ENCODE measurements at places on chromosomes 3 and 15.

DNA sequence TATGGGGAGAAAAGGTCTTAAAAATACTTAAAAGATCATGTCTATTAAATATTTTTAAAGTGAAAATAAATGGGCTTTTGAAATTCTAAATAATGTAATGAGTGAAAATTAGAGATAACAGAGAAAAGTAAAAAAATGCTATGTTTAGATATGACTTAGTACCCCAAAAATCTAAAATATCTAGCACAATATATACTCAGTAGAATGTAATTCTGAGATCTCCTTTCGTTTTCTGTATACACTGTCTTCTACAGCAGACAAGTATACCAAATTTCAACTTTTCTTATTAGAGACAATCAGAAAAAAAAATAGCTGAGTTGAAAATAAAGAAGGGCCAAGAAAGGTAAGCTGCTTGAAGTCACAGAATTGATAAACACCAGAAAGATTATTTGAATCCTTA lies 140.8 kb downstream of the ADAM10 start:
- no peaks in the 10 kb centered on the region for H3K27me3 ChIP-seq
- no peak overlapping the region for H3K4me3 ChIP-seq
- H3K36me3 ChIP-seq: peaks cover 3% of the 10 kb centered on the region
- peaks cover 9% of the 10 kb centered on the region for H3K4me1 ChIP-seq

GRCh38 chr3:64584179-64584578 lies 103.6 kb downstream of the ADAMTS9 start:
- H3K27me3 ChIP-seq: no peaks in the 10 kb centered on the region
- H3K4me3 ChIP-seq: no peak overlapping the region

- no peaks in the 10 kb centered on the region for H3K27me3 ChIP-seq
- no peak for DNase-seq
- no peak overlapping the region for H3K27ac ChIP-seq
- no peaks in the 10 kb centered on the region for H3K4me1 ChIP-seq
- no peaks in the 10 kb centered on the region for H3K36me3 ChIP-seq
- no peak overlapping the region for H3K4me3 ChIP-seq
Measured at GRCh38 chr3:25572919-25573385, 91.8 kb downstream of the TOP2B start.

GRCh38 chr3:86695752-86696151 lies 295.2 kb downstream of the VGLL3 start:
- no peaks in the 10 kb centered on the region for H3K36me3 ChIP-seq
- no peaks in the 10 kb centered on the region for H3K4me1 ChIP-seq
- H3K27ac ChIP-seq: no peak overlapping the region
- H3K4me3 ChIP-seq: no peak overlapping the region
- H3K27me3 ChIP-seq: no peaks in the 10 kb centered on the region
- DNase-seq: no peak

DNA sequence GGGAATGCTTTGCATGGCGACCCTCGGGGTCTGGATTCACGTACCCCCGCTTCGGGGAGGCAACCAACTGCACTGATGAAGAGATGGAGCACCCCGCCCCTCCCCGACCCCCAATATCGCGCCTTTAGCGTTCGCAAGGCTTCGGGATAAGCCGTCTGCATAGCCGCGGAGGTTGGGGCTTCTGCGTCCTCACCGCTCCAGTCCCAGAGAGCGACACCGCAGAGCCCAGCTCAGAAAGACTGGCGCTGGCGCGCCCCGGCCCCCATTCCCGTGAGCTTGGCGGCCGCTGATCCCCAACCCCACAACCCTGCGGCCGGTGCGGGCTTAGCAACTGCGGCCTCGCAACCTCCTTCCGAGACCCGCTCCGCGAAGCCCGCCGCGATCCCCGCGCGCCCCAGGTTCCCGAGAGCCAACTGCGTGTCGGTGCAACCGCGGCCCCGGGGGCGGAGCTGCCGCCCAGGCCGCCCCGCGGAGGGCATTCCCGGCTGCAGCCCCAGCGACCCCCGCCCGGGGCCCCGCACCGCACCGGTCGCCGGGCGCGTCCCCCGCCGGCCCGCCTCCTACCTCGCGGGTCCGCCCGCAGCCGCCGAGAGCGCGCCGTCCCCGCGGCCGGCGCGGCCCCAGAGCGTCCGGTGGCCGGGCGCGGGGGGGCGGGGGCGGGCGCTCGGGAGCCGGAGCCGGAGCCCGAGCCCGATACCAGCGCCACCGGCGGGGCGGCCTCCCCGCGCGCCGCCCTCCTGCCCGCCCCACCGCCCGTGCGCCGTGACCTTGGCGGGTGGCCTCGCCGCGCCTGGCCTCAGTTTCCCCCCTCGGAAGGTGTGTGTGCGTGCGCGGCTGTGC lies 79.5 kb downstream of the IQSEC1 start:
- peak overlapping the region; percentile 85 for H3K27ac ChIP-seq
- no peaks in the 10 kb centered on the region for H3K27me3 ChIP-seq
- H3K36me3 ChIP-seq: no peaks in the 10 kb centered on the region
- peak; percentile 46 for DNase-seq

- no peak overlapping the region for H3K4me3 ChIP-seq
- H3K36me3 ChIP-seq: no peaks in the 10 kb centered on the region
- no peak for DNase-seq
- H3K27me3 ChIP-seq: no peaks in the 10 kb centered on the region
- no peak overlapping the region for H3K27ac ChIP-seq
- H3K4me1 ChIP-seq: no peaks in the 10 kb centered on the region
Measured at GRCh38 chr15:101625184-101625583, 27.0 kb downstream of the TM2D3 start.

Measured in pancreas (tissue), 10 donors.